ENCODE measurements at places on chromosomes 3 and 15.

DNA sequence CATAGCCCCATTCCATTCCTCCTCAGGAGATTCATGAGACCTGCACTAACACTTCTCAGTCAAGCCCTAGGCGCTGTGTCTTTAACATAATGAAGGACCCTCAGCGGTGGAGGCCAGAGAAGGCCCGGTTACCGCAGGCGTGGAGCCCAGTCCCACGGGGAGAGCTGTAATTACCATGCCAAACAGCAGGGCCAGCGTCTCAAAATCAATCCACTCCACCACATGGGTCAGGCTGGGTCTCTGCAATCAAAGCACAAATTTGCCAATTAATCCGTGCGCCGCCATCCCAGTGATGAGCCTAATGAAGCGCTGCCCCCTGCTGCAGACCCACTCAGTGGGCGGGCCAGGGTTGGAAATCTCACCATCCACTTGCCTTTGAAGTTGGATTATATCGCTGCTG is 109.7 kb downstream of the OCA2 start:
- no peak for DNase-seq

GRCh38 chr3:155495387-155495786 is 201.9 kb upstream of the STRIT1 start:
- DNase-seq = peak; percentile 5

- DNase-seq = no peak
Measured at GRCh38 chr3:121496786-121497185, 49.0 kb downstream of the POLQ start.

GRCh38 chr15:52523647-52524046 is 5.0 kb downstream of the MYO5A start:
- no peak for DNase-seq

GRCh38 chr3:150005243-150006112 is 34.8 kb upstream of the PFN2 start:
- DNase-seq = peak; percentile 69

DNA sequence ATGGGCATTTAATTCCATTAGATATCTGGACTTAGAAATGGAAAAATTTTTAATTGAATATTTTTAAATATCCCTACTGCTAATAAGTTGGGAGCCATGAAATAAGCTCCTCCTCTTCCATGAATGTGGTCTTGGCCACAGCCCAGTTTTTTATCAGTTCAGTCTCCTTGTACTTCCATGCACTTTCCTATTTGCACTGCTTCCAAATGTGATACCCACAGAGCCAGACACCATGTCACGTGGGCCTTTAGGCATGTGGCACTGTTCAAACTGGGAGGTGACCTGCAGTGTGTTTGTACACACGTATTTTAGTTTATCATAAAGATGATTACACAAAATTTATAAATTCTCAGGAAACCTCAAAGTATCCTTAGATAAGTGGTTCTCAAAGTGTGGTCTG is 80.1 kb upstream of the DGKG start:
- DNase-seq = no peak

- peak; percentile 83 for DNase-seq
Measured at GRCh38 chr15:51192521-51193280, 98.0 kb upstream of the TNFAIP8L3 start.

DNA sequence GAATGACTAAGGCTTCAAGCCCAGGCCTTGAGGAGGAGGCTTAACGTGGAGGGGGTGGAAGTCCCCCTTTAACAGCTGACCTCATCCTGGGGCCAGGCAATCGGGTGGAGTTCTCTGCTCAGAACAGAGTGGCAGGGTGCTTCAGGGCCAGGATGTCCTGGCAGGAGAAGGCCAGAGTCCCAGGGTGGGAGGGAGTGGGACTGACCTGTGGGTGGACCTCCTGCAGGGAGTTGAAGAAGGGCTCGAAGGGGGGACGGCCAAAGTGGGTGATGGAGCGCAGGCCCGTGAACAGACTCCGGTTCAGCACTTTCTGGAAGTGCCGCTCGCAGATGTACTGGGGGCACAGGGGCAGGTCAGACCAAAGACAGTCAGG is 19.6 kb downstream of the DUOX2 start:
- DNase-seq = no peak
